CD4-positive, alpha-beta T cell (primary cell): ENCODE measurements at places on chromosomes 13 and 19.

GRCh38 chr13:20142927-20143480 is 17.8 kb downstream of the GJA3 start:
- DNase-seq = no peak

DNA sequence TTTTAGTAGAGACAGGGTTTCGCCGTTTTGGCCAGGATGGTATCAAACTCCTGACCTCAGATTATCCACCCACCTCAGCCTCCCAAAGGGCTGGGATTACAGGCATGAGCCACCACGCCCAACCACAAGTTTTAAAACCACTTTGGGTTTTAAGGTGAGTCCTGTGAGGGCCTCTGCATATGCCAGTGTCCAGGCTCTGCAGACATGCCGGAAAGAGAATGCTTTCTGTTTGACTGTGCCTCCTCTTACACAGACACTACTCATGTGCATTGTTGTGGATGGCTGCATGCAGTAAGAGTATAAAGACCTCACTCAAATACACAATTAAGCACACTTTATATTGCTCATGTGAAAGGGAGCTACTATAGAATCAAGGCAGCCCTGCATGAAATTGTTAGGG is 20.8 kb upstream of the SLC25A30 start:
- no peak for DNase-seq

DNA sequence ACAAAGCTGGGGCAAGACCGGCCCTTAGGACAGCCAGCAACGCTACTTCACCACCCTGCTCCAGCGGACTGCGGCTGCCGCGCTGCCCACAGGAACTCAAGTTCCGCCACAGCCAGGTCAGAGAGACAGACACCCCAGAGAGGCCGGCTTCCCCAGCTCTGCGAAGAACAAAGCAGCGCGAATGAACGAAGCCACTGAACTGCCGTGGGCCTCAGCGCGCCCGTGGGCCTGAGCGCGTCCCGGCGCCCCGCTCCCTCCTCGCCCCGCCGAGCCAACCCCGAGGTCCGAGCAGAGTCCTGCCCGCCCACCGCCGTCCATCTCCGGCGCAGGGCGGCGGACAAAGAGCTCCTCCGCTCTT is 158.4 kb downstream of the RNF17 start:
- DNase-seq = no peak

- no peak for DNase-seq
These were observed 80.5 kb upstream of the VSTM2B start for GRCh38 chr19:29445246-29445645.

- DNase-seq = peak; percentile 26
These were observed 5.4 kb downstream of the LINGO3 start for GRCh38 chr19:2302319-2303210.

- DNase-seq = no peak
These were observed 14.7 kb downstream of the HCN2 start for GRCh38 chr19:604355-604754.
